ENCODE measurements at places on chromosomes 6 and 20. TPM values are rescaled to one million over a fixed set of nuclear protein-coding genes. Genes with fewer than 3 reads are reported as not detected.

Gene SYCP2
- polyA plus RNA-seq: 0.31 TPM

DNA sequence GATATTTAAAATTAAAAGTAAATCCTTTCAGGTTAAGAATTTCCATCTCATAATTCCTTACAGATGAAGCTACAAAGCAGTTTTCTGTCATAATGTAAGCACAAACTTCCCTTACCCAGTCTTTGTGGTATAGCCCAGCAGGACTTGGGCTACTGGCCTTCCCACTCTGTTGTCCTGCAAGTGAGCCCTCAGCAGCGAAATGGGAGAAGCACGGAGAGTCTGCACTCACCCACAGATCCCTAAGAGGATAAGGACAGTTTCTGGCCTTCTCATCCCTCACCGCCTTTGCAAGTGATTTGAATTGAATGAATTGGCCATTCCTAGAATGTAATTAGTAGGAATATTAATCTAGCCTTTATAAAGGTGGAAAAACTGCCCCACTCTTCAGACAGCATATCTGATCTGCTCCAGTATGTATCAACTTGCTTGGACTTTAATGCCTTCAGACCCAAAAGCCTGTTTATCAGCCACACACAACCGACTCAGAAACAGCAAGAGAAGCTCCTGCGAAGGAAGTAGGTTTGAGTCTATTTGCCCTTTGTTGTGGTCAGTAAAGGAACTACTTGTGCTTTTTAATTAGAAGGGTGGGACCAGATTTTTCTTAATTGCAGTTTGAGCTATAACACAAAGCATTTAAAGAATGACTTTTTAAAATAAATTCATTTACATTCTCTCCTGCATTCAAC is 29.9 kb upstream of the PRDM1 start:
- DNase-seq: no peak

- no peak for DNase-seq
Measured at GRCh38 chr6:126959765-126960164, 158.7 kb upstream of the RSPO3 start.

GRCh38 chr6:126807876-126808275 is 310.6 kb upstream of the RSPO3 start:
- no peak for DNase-seq

DNA sequence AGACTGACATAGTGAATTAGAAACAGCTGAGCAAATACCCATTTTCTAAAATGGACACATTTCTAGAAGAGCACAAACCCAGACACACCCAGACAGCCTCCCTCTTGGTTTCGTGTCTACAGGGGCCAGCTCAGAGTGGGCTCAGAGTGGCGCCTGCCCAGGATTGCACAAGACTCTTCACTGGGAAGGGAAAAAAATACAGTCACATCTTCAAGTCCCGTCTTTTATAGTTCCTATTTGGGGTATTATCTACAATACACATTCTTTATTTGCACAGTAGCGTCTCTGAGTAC is 246.1 kb upstream of the AFDN start:
- no peak for DNase-seq

GRCh38 chr6:110614586-110614985 is 138.2 kb upstream of the SLC22A16 start:
- DNase-seq: no peak
